Activated CD8-positive, alpha-beta memory T cell treated with anti-CD3 and anti-CD28 coated beads for 4 hours (primary cell): ENCODE measurements at places on chromosomes 3 and 15.

GRCh38 chr15:37061996-37062395 is 38.4 kb downstream of the MEIS2 start:
- DNase-seq: no peak

DNA sequence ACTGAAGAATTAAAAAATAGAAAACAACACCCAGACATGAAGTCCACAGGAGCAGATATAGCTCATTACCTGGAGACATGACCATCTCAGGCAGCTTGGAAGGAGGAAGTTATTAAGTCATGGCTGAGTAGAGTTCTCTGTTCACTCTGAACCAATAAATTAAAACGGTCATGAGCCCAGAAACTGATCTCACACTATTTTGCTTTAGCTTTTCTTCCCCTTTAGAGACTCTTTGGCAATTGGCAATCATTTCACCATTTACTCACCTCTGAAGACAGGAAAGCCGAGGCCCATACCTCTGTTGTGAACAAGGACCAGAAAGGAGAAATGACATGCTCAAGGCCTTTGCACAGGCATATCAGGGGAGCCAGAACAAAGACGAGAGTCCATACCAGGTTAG is 26.6 kb downstream of the CLDN18 start:
- DNase-seq: no peak

- DNase-seq: no peak
Measured at GRCh38 chr3:127187316-127187715, 5.6 kb upstream of the PRR23E start.

GRCh38 chr3:149442851-149443544 is 31.5 kb upstream of the TM4SF4 start:
- no peak for DNase-seq

GRCh38 chr15:36886701-36887100 is 213.6 kb downstream of the MEIS2 start:
- DNase-seq: no peak

DNA sequence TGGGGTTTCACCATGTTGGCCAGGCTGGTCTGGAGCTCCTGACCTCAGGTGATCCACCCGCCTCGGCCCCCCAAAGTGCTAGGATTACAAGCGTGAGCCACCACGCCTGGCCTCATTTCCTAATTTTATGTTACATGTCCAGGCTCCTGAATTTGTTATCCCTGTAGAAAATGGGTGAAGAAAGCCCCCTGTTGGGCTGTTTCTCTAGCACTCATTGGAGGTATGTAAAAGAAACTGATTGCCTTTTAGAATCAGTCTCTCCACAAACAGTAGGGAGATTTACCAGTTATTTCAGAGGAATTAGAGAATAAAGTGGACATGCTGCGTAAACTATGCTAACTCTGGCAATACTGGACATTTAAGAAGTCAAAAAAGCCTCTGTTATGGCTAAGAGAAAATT is 364.1 kb upstream of the TBL1XR1 start:
- DNase-seq: no peak

DNA sequence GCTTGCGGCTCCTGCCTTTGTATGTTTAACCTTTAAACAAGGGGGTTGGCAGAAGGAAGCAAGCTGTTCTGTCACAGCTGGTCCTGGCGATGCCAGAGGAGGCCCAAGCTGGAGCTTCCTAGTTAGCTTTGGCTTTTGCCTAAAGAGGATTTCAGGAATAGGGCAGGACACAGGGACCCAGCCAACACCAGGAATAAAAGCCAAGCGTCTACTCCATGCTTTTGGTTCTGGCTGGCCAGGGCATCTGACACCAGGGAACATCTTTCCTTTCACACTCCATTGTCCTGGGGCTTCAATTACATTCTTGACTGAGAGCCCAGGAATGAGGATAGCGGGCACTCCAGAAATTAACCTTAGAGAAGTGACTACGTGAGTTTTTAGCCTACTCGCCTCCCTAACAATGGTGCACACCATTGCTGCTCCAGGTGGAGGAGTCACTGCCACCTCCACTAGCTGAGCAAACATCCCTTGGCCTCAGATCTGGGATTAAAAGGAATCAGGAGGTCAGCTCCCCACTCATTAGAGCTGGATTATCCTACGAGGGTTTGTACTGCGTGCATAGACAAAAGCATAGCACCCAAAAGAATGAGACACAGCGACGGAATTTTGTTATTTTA is 38.2 kb downstream of the TPM1 start:
- no peak for DNase-seq

GRCh38 chr3:194137008-194137505 is 1.1 kb downstream of the HES1 start:
- DNase-seq: no peak

DNA sequence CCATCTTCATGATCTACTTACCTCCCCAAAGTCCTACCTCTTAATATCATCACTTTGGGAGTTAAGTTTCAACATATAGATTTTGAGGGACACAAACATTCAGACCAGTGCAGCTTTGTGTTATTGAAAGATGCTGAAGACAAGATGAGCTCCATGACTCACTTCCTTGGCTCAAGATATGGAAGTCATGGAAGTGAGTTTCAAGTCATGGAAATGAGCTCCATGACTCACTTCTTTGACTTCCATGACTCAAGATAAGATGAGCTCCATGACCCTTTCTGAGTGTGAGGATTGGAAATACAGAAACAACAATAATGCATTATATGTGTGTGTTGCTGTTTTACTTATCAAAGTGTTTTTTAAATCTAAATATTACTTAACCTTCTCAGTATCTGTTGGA is 170.2 kb upstream of the TPRG1 start:
- DNase-seq: no peak

- no peak for DNase-seq
Measured at GRCh38 chr3:2172561-2173171, 74.0 kb downstream of the CNTN4 start.

DNA sequence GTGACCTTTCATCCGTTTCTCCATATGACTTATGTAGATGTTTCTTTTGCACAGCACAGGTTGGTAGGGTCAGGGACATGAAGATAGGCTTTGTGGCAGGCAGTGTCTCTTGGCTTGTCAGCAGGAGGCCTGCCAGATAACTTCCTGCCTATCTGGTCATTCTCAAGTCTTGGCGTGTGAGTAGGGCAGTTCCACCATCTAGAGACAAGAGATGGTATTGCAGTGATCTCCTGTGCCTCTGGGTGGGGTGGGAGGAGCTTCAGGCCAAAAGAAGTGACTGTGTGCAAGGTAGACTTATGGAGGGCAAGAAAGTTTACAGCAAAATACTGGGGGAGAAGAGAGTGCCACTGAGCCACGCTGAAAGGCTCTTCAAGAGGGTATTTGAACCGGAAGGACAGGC is 11.0 kb downstream of the TEX264 start:
- DNase-seq: peak; percentile 54

GRCh38 chr15:42999201-42999779 is 78.7 kb upstream of the TTBK2 start:
- DNase-seq: no peak

DNA sequence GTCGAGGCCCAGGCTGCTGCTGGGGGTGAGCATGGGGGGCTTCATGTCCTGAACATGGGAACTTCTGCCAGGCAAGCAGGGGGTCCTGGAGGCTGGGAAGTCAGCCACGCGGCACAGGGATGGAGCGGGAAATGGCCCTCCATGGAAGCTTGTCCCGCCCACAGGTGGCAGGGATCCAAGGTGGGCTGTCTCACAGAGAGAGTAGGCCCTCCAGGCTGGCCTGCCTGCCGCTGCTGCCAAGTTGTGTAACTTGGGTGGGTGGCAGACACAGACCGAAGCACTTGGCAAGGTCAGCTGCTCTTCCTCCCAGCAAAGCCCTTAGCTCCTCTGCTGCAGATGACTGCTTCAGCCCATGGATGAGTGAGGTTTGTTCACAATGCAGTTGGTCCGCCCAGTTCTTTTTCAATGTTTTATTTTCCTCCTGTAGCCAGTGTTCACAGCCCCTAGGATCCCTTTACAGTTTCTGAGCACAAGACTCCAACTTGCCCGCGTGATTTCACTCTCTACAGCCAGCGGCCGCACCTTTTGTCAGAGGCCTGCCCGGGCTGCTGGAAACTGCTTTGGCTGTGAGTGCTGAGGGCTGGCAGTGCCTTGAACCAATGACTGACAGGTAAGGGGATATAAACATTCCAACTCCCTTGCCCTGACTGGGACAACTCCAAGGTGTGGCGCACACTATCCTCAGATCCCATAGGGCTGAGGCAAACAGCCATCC is 26.7 kb downstream of the HCN4 start:
- DNase-seq: no peak

GRCh38 chr15:81133782-81134461 is at the start of gene CFAP161:
Gene CFAP161 (plus strand): TSS chr15:81134270. CDS start chr15:81134330, 60 bp downstream.
- no peak for DNase-seq

GRCh38 chr3:127121885-127122284 is 71.0 kb upstream of the PRR23E start:
- no peak for DNase-seq

DNA sequence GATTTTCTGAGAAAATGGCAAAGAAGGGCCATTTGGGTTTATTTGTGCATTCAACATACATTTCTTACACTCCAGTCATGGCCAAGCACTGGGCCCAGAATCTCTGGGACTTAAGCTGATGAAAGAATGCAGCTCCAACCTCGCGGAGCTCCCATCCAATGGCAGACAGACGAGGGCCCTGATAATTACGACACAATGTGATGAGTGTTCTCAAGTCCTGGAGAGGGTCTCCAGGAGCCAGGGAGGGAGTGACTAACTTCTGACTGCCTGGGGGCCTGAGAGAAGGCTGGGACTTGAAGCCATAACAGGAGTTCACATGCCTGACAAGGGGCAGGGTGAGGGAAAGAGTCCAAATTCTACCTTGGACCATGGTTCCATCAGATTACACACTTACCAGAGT is 42.6 kb upstream of the BNC1 start:
- DNase-seq: no peak

DNA sequence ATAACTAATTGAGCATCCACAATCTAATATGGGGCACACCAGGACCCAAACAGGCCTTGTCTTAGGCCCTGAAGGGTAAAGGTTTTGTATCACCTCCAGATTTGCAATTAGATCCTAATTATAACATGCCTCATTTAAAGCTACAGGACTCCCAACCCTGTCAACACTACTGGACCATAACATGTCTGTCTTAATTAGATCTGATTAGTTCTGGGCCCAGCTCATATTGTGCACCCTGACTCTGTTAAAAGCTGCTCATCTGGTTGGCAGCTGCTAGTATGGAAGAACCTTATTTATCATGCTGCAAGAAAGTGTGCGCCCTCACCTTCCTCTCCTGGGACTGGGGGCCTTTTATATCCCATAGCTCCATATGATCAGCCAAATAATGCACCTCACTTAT is 457.8 kb downstream of the ROBO1 start:
- no peak for DNase-seq

- DNase-seq: no peak
Measured at GRCh38 chr3:49500205-49500731, 30.2 kb downstream of the DAG1 start.

DNA sequence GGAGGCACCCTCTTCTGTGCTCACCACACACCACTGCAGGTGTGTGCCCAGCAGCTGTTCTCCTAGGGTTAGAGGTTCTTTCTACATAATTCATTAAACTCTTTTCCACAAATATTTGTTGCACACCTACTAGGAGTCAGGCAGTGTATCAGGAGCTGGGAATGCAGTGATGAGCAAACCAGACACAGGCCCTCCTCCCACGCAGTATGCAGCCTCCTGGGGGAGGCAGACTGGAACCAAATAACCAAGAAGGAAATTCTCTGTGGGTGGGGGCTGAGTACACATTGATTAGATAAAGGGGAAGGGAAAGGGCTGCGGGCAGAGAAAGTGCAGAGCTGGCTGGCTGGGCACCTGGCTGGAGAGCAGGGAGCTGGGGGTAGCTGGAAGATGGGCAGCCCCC is 18.5 kb upstream of the C3orf22 start:
- DNase-seq: no peak

DNA sequence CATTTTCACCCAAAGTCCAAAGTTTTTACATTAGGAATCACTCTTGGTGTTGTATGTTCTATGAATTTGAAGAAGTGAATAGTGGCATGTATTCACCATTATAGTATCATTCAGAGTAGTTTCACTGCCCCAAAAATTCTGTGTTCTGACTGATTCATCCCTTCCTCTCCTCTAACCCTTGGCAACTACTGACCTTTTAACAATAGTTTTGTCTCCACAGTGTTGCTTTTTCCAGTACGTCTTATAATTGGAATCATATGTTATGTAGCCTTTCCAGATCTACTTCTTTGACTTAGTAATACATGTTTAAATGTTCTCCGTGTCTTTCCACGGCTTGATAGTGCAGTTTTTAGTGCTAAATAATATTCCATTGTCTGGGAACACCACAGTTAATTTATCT is 379.0 kb upstream of the SGO1 start:
- no peak for DNase-seq

GRCh38 chr3:72977060-72977808 is 19.4 kb upstream of the PPP4R2 start:
- DNase-seq: no peak

DNA sequence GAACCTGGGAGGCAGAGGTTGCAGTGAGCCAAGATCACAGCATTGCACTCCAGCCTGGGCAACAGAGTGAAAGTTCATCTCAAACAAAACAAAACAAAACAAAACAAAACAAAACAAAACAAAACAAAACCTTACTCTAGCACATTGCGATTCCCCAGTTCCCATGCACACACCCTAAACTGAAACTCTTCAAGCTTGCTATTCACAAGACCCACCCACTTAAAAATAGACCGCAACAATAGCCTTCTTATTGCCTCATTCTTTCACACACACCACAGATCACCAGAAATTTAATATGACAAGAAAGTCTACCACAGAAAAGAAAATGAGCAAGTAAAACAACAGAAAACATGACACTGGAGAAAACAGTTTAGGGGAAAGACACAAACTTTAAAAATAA is 598.4 kb downstream of the FHIT start:
- DNase-seq: no peak

DNA sequence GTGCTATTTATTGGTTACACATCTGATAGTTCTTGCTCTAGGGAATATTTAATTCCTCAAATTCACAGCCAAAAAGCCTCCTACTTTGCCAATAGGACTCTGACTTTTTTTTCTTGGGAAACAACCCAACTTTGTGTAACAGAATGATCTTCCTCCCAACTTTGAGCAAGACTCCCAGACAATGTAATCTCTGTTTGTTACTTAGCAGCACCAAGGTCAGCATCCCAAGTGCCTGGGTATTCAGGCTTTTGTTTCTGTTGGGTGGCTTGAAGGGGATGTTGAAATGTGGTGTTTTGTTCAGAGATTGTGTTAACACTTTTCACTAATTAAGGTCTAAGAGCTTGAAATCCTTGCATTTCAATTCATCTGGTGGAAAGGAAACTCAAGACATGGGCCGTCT is 115.8 kb downstream of the ADAMTS9 start:
- DNase-seq: no peak
